Sciatic nerve (tissue), 2 donors: ENCODE measurements at places on chromosomes 4 and X. TPM values are rescaled to one million over a fixed set of nuclear protein-coding genes. Genes with fewer than 3 reads are reported as not detected.

GRCh38 chr4:174928174-174928573, 10.0 kb downstream of the ADAM29 start:
- DNase-seq, result no peak

Gene KIT
- total RNA-seq, result 4.9 TPM

DNA sequence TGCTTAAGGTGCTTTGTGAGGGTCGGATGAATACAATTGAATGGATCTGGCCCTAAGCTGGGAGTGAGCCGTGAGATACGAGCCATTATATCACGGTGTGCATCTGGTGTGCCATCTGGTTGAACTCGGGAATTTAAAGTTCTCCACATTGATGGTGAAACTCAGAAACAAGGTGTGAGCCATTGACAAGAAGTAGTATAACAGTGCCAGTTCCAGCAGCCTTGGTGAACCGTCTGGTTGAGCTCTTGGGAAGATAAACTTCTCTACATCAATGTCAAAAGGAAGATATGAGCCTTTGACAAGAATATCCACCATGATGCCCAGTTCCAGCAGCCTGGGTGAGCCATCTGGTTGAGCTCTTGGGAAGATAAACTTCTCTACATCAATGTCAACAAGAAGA, 5.0 kb upstream of the CSF2RA start:
- no peak for DNase-seq

Gene SSX2B
- total RNA-seq, result not detected

- no peak for DNase-seq
Measured at GRCh38 chrX:1108501-1109445, 103.7 kb downstream of the CRLF2 start.

Gene ZNF185
- total RNA-seq, result 26.9 TPM
